ENCODE measurements at places on chromosomes 7 and 10.

- DNase-seq: no peak
Observed at GRCh38 chr7:122914812-122915211, 28.6 kb upstream of the CADPS2 start.

- DNase-seq: no peak
Observed at GRCh38 chr7:12708314-12708713, 20.9 kb downstream of the ARL4A start.

DNA sequence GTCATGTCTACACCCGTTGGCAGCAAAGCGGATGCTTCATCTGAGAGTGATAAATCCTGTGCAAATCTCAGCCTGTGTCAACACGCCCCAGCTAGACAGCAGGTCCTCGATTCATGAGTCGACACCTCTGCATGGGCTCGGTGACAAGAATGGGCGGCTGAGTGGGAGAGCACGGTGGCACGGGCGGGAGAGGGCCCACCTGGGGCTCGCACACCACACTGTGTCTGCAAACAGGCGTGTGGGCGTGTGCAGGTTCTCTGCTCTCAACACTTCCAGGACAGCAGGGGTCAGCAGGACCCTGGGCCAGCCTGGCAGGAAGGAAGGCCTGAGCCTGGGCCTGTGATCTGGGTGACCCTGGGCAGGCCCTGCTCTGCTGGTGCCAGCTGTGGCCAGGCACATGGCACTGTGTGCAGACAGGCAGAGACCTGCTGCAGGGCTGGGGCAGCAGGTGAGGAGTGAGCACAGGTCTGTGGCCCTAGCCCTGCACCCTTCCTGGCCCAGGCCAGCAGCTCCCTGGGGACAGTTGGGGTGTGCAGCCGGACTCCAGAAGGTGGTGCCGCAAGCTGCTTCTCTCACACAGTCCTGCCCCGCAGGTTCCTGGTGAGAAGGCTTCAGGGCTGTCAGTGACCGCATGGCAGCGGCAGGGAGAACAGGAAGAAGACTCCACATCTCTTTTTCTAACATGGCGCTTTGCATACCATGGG is 216.4 kb downstream of the ELFN1 start:
- no peak for DNase-seq

DNA sequence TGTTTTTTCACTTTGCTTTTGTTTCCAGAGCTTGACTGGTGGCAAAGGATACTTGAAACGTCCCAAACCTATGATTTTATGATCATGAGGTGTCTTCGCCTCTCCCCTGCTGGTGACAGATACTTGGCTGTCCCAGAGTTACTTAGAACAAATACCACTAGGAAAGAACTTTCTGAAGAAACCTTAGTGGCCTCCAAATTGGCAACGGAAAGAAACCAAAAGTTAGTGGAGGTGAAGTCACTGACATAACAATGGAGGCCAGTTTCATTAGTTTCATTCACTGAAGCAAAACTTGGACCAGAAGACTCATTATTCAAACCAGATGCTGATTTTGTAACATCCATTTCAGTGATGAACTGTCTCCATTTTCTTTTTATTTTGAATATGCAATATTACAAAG is 68.6 kb downstream of the JAZF1 start:
- no peak for DNase-seq

- peak; percentile 55 for DNase-seq
Observed at GRCh38 chr10:52313933-52314821, at the start of gene DKK1. Gene DKK1, plus strand, starts transcription at chr10:52314281. Its CDS starts 154 bp downstream, at chr10:52314435.

DNA sequence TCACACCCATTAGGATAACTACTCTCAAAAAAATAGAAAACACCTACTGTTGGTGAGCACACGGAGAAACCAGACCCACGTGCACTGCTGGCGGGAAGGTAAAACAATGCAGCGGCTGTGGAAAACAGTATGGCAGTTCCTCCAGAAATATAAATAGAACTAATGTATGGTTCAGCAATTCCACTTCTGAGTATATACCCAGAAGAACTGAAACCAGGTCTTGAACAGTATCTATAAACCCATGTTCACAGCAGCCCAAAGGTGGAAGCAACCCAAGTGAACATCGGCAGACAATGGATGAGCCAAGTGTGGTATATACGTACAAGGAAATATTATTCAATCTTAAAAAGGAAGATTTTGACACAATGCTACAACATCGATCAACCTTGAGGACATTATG is 164.7 kb downstream of the ZMYND11 start:
- DNase-seq: no peak

DNA sequence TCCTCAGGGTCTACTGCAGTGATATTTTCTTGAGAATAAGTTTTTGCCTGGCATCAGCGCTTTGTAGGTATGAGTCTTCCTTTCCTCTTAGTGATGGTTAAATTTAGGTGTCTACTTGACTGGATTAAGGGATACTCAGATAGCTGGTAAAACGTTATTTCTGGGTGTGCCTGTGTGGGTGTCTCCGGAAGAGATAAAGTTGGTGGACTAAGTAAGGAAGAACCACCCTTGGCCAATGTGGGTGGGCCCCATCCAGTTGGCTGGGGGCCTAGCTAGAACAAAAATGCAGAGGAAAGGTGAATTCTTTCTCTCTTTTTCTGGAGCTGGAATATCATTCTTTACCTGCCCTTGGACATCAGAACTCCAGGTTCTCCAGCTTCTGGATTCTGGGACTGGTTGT is 138.8 kb downstream of the ADCYAP1R1 start:
- no peak for DNase-seq

DNA sequence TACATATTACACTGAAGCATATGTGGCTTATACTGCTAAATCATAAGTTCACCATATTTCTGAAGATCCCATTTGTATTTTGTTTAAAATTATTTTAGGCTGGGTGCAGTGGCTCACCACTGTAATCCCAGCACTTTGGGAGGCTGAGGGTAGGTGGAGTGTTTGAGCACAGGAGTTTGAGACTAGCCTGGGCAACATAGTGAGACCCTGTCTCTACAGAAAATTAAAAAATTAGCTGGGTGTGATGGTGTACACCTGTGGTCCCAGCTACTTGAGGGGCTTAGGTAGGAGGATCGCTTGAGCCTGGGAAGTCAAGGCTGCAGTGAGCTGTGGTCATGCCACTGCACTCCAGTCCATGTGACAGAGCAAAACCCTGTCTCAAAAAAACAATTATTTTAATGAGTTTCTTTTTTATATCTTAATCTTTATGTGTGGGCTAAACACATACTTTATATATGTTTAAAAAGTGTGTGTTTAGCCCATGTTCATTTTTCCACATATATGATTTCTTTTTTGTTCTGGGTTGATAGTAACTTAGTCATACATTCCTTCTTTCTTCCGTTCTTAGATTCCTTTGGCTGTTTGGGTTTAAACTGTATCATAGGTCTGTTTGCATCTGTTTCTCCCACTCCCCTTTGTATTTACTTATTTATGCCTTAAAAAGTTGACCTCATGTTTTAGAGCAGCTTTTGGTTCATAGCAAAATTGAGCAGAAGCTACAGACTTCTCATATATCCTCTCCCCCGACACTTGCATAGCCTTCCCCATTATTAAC is 33.5 kb downstream of the RSBN1L start:
- no peak for DNase-seq

DNA sequence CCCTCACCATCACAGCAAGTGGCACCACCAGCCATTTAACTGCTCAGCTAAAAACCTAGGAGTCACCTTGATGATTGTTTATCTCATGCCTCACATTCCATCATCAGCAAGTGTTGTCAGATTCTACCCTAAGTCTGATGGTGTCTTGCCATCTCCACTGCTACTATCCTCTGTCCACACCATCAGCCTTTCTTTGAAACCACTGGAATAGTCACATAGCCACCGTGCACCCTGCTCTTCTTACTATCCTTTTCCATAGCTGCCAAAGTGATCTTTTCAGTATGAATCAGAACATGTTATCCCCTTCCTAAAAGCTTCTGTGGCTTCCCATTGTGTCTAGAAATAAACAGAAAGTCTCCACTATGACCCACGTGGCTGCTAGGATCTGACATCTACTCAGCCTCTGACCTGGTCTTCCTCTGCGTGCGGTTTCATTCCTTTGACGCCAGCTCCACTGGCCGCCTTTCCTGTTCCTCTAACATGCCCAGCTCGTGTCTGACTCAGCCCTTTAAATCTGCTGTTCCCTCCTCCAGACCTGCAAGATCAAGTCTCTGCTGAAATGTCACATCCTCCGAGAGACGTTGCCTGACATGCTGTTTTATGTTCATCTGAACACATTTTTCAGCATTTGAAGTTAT is 16.5 kb upstream of the CHN2 start:
- DNase-seq: peak; percentile 95

- no peak for DNase-seq
Observed at GRCh38 chr7:82223580-82223979, 220.0 kb downstream of the CACNA2D1 start.

- DNase-seq: no peak
Observed at GRCh38 chr10:36087006-36088005, 445.2 kb upstream of the FZD8 start.

DNA sequence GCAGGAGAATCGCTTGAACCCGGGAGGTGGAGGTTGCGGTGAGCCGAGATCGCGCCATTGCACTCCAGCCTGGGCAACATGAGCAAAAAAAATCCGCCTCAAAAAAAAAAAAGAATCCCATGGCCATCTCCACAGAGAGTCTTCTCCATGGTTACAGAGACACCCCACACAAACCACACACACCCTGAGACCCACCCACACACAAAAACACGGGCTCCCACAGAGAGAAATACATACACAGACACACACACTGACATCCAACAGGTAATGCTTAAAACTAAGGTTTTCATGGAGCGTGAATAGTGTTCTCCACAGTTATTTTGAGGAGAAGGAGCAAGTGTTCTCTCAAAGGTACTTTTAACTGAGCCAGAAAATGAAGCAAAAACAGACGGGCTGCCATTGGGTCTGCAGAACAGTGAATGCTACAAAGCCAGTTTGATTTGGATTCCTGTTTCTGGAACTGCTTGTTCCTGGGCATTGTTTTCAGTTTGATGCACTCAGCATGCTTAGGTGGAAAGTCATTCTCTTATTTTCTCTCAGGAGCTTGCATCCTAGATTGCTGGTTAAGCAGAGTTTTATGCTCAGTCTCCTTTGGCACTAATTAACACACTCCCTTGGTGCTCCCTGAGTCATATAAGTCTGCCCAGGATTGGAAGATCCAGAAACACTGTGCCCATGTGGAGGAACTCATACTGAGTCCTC is 15.4 kb downstream of the AHCYL2 start:
- no peak for DNase-seq

GRCh38 chr7:30708983-30709382 is 26.7 kb upstream of the CRHR2 start:
- DNase-seq: no peak

GRCh38 chr7:6430974-6431373 is 16.8 kb downstream of the DAGLB start:
- no peak for DNase-seq

DNA sequence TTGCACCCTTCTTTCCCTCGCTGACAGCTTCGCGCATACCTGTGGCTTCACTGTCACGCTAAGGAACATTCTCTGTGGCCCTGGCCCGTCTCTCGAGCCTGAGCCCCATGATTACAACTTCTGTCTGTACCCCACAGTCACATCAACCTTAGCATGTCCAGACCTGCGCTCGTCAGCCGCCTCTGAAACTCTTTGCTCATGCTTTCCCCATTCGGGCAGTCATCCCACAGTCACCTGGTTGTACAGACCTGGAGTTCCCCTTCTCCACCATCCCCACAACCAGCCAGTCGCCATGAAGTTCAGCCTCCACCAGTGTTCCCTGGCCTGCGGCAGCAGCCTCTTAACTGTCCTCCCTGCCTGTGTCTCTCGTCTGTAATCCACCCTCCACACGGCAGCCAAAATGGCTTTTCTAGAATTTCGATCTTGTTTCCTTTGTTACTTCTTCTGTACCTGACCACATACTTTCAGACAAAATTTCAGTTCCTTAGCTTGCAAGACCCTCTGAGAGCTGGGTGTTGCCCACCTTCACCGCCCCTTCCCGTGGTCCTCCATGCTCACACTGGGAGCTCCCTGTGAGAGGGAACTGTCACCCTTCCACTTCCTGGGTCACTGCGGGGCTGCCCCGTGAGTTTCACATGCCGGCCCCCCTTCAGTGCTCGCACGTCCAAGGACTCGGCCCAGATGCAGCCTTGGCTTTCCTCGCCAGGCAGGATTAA is 229.2 kb downstream of the CELF2 start:
- DNase-seq: no peak

- DNase-seq: no peak
Observed at GRCh38 chr10:125121003-125121402, 39.4 kb downstream of the CTBP2 start.

- DNase-seq: no peak
Observed at GRCh38 chr7:53218730-53219504, 183.5 kb downstream of the POM121L12 start.

DNA sequence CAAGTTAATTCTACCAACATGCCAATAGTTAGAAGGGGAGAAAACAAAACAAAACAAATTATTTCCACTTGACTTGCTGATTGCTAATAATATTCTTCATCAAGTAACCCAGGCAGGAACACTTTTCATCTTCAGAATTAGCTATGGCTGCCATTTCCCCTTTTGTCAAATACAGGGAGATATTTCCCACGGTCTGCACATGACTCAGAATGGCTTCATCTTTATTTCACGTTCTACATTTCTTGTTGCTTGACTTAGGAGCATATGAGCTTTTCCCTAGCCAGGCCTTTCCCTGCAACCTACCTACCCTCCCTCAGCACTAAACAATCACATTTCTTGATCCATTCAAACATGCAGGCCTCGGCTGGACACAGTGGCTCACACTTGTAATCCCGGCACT is 6.5 kb downstream of the CPVL start:
- DNase-seq: peak; percentile 85

GRCh38 chr7:142469696-142470543 is 212.1 kb upstream of the PRSS58 start:
- no peak for DNase-seq

GRCh38 chr7:43508461-43508860 is 74.4 kb upstream of the STK17A start:
- no peak for DNase-seq

GRCh38 chr7:32158751-32159745 is 88.8 kb upstream of the PDE1C start:
- DNase-seq: no peak
